ENCODE measurements at places on chromosomes 7 and 10.
A peak's percentile ranks its signal among the peaks of the same experiment; 100 is the strongest.

- no peak for DNase-seq
Observed at GRCh38 chr7:158016180-158017097, 571.2 kb downstream of the PTPRN2 start.

- DNase-seq = no peak
Observed at GRCh38 chr10:28571265-28571664, 38.3 kb downstream of the WAC start.

GRCh38 chr7:69374044-69374425 is 224.2 kb upstream of the AUTS2 start:
- DNase-seq = no peak

DNA sequence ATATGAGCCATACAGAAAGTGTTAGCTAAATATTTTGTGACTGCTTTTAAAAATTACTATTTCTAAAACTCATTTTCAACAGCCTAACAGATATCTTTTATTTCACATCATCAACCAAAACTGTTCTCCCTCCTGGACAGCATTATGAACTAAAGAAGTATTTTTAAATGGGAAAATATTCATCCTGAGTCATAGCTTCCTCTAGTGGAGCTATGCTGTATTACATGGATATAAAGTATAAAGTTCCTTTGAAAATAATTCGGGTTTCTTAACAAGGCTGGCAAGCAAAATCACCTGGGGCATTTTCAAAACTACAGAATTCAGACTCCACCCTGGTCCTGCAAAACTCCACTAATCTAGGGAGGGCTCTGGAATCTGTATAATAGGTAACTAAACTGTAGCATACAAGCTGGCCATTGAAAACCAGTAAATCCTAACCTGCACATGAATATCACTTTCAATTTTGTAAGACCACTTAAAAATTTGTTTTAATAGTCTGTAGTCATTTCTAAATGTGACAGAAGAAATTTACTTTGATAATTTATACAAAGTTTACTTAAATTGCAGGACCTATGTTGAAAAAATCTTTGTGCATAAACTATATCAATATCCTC is 53.5 kb downstream of the SCIN start:
- no peak for DNase-seq

DNA sequence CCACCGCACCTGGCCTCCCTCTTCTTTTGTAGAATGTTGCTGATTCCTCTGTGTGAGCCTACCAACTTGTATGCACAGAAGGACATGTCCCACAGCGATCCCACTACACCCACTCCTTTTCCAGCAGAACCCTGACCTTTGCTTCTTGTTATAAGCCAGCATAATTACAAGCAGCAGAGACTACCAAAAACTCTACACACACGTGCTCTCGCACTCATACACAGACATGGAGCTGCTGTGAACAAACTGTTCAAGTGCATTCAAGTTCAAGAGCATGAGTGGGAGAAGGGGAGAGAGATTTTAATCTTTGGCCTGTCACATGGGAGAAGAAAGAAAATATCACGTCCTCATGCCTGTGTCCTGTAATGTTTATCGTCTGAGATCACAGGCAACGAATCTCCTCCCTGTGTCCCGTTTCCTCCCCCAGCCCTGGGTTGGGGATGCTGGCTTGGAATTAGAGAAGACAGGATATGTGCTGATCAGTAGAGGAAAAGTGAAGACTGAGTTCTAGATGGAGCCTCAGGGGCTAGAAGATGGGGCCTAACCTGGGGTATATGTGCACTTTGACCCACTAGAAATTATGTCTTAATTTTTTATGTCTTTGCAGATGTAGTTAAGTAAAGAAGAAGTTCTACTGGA is 79.6 kb downstream of the NHLRC2 start:
- DNase-seq = no peak

- DNase-seq = no peak
Observed at GRCh38 chr7:139990142-139990535, 72.6 kb downstream of the PARP12 start.

DNA sequence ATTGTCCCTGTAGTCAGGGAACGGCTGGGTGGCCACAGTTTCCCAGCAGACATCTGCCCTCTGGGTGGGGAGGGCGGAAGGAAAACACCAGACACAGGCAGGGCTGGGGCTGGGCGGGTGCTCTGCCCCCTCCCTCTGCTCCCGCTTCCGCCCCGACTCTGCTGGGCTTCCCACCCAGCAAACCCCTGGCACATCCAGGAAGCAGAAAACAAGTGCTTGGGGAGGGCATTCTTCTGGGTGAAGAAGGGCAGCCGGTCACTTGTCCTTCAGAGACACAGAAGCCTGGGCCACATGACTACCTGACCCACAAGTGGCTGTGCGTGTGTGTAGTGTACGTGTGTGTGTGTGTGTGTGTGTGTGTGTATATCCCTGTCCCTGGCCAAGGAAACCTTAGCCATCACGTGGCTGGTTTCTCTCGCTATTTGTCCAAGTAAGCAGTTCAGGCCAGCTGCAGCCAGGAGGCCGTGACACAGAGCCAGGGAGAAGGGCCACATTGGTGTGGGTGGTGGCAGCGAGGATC is 77.9 kb downstream of the ZMIZ1 start:
- DNase-seq = no peak

DNA sequence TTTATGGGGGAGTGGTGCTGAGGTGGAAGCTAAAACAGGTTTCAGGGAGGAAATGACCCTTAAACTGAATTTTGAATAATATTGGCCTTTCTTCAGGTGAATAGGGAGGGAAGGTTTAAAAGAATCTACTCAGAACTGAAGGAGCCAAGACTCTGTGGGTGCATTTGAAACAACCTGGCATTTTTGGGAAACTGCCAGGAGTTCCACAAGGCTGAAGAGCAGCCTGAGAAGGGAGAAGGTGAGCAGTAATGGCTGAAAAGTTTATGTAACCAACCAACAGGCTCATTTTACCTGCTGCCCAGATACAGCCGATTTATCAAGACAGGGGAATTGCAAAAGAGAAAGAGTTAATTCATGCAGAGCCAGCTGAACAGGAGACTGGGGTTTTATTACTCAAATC is 4.0 kb upstream of the PANK1 start:
- no peak for DNase-seq

- no peak for DNase-seq
Observed at GRCh38 chr7:100406767-100407166, 21.7 kb downstream of the ZCWPW1 start.

DNA sequence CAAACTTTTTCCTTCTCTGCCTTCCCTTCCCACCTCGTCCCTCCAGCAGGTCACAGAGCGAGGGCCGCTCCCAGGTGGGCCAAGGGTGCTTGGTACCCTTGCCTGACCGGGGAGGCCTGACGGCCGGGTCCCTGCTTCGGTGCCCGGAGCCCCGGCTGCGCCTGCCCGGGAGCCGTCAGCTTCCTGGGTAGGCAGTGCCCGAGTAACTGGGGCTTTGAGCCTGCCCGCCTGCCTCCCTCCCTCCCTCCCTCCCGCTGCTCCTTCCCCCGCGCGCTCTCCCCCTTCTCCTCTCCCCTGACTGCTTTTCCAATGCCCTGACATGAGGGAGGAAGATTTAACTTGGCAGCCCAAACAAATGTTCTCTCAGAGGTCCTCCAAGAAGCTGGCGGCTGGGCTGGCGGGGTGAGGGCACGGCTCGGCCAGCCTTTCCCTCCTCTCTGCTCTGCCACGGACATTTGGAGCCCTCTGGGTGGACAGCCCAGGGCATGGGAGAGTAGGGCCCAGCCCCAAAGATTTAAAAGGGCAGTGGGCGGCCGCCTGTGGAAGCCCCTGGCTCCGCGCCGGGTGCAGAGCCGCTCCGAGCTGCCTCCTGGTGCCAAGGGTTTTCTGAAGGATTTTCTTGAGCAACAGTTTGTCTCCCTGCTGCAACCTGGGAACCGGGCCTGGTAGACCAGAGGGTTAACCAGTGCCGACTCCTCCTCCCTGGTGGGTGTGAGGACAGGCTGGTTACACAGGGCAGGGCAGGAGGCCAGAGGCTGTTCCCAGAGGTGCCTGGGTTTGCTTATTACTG is 2.0 kb downstream of the ZMIZ1 start:
- no peak for DNase-seq

- DNase-seq = no peak
Observed at GRCh38 chr10:35498693-35499092, 106.4 kb upstream of the GJD4 start.

DNA sequence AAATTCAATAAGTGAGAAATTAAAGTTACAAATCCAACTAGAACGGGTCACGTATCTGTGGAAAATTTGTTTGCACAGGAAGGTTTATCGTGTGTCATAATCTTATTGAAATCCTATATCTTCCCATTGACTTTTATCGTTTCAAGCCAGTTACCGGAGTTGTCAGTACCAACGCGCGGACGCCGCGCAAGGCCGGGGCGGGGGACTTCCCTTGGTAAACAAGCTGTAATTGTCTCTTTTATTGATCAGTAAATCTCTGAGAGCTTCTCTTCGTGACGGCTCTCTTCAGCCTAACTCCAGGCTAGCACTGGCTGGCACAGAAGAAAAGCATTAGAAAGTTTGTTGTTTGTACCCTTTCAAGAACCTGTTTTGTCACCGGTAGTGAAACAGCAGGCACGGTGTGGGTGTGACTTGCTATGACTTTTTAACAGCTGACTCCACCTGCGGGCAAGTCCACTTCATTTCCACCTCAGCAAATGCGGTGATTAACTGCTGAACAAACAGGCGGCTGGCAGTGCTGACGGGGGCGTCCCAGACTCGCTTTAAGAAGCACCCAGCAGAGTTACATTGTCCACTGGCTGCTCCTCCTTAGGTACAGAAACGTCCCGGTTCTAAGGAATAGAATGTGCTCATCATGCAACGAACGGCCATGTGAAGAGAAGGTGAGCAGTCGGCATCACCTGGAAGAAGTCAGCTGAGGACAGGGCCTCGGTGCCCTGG is 215.8 kb downstream of the MAD1L1 start:
- DNase-seq = no peak

DNA sequence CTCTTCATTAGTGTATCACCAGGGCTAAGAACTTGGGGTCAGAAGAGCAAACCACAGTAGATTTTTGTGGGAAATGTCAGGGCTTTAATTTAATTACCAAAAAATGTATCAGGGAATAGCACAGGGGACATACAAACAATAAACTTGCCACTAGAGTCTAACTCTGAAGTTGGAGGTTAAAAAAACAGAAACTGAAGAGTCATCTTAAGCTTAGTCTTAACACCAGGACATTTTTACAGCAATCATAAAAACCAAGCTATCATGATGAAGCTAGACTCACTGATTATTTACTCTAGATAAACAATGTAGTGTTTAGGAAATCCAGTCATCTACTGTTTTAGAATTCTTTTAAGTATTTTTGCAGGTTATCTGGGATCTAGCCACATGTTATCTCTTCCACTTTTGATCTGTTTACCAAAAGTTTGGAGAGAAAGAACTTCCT is 48.4 kb upstream of the GLI3 start:
- DNase-seq = no peak

DNA sequence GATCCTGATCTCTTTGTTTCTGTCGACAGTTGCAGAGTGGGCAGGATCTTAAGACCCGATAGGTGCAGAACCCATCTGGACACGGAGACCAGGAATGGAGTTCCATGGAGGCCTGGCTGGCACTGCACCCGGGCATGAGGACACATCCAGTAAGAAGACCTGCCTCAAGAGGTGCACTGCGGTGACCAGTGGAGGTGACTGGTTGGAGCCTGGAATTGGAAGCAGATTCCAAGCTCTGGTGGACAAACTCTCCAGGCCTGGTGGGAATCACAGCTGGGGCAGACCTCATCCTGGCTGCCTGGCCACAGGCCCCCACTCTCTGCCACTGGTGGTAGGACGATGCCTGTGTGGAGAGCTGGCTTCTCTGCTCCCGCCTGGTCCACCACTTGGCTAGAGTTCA is 31.0 kb downstream of the ZNF775 start:
- no peak for DNase-seq

DNA sequence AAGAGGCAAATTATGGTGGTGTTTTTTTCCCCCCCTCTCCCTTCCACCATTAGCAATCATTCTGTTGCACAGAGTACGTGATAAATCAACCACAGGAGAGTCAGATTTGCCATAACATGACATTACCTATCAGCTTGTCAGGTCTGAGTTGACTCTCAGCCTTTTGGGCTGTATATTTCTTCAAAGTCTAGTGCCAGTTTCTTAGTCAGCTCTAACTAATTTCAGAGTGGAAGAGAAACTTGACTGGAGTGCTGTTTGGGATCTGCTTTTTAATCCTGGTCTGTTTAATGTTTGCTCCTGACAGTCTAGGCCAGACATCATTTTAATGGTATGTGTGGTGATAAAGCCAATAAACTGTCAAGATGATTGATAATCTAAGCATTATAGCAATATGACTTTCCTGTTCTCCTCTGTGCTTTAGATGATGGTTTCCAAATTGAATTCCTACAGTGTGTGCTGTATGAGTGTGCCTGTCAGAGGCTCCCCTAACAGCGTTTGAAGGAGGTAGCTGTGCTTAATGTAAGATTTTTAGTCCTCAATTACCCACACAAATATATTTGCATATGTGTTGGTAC is 76.9 kb downstream of the LRMDA start:
- no peak for DNase-seq

DNA sequence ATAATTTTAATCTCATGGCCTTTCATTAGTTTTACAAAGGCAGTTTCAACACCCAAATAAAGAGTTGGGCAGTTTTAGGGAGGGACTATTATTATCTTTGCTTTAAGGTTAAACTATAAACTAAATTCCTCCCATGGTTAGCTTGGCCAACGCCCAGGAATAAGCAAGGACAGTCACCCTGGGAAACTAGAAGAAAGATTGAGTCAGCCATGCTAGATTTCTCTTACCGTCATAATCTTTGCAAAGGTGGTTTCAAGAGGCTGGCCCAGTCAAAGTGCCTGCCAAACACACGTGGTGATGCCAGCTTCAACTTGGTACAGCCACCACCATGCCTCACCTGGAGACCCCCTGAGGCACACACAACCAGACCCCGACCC is 317.4 kb upstream of the SP8 start:
- DNase-seq = no peak

DNA sequence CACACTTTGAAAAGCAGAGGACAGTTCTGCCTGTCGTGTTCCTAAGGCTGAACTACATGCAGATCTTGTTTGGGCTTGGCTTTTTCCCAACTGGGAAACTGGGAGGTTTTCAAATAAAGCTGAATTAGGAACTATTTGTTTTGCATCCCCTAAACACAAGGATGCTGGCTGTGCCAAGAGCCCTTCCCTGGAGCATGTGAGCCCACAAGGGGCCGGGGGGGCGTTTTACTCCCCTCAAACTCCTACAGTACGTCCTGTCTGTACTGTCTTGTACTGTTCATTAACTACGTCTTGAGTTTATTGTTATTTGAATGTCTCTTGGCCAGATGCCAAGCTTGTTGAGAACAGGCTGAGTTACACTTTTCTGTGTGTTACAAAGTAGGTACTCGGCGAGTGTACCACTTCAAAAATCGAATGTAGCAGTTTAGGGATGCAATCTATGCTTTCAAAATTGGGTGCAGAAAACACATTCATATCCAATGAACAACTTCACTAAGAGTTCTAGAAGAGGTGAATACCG is 94.9 kb downstream of the GFRA1 start:
- DNase-seq = no peak

GRCh38 chr10:128808921-128809440 is 658.1 kb upstream of the MGMT start:
- DNase-seq = no peak

- DNase-seq = peak; percentile 62
Observed at GRCh38 chr10:30529373-30529998, 95.5 kb downstream of the MAP3K8 start.

- no peak for DNase-seq
Observed at GRCh38 chr10:51705774-51706173, 6.4 kb upstream of the CSTF2T start.

Data from stimulated activated CD4-positive, alpha-beta T cell treated with anti-CD3 and anti-CD28 coated beads, Interleukin-15, amount 100 ng/mL, for 48 hours (primary cell).